ENCODE measurements at places on chromosomes 12 and 14.

GRCh38 chr12:78018171-78018910 lies 187.6 kb downstream of the NAV3 start:
- H3K27me3 ChIP-seq: no peaks in the 10 kb centered on the region
- no peaks in the 10 kb centered on the region for H3K4me1 ChIP-seq
- H3K4me3 ChIP-seq: no peak overlapping the region
- no peak overlapping the region for H3K27ac ChIP-seq
- no peaks in the 10 kb centered on the region for H3K36me3 ChIP-seq

DNA sequence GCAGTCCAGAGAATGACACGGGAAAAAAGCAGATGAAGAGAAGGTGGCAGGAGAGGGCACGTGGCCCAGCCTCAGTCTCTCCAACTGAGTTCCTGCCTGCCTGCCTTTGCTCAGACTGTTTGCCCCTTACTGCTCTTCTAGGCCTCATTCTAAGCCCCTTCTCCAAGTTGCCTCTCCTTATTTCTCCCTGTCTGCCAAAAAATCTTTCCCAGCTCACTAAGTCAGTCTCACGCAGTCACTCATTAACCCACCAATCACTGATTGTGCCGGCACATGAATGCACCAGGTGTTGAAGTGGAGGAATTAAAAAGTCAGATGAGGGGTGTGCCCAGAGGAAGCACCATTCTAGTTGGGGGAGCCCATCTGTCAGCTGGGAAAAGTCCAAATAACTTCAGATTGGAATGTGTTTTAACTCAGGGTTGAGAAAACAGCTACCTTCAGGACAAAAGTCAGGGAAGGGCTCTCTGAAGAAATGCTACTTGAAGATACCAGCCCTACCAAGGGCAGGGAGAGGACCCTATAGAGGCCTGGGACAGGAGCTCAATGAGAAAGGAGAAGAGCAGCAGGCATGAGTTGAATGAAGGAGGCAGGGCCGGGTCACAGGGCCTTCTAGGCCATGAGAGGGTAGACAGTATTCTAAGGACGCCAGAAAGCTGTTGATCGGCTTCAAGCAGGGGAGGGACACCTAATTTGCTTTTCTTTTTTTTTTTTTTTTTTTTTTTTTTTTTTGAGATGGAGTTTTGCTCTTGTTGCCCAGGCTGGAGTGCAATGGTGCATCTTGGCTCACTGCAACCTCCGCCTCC lies 40.9 kb downstream of the DAD1 start:
- peak overlapping the region; percentile 96 for H3K27ac ChIP-seq
- peak overlapping the region; percentile 86 for H3K4me3 ChIP-seq
- H3K4me1 ChIP-seq: peaks cover 97% of the 10 kb centered on the region
- H3K27me3 ChIP-seq: no peaks in the 10 kb centered on the region
- DNase-seq: no peak

GRCh38 chr12:62632411-62632918 lies 165.8 kb downstream of the MON2 start:
- peaks cover 3% of the 10 kb centered on the region for H3K36me3 ChIP-seq
- H3K4me3 ChIP-seq: peak overlapping the region; percentile 71
- H3K4me1 ChIP-seq: peaks cover 12% of the 10 kb centered on the region
- DNase-seq: peak; percentile 12
- peaks cover 58% of the 10 kb centered on the region for H3K27me3 ChIP-seq
- H3K27ac ChIP-seq: no peak overlapping the region

GRCh38 chr14:78829274-78829673 lies 659.1 kb downstream of the NRXN3 start:
- DNase-seq: no peak
- H3K27me3 ChIP-seq: no peaks in the 10 kb centered on the region
- H3K4me3 ChIP-seq: no peak overlapping the region
- no peaks in the 10 kb centered on the region for H3K36me3 ChIP-seq
- H3K4me1 ChIP-seq: no peaks in the 10 kb centered on the region

GRCh38 chr14:92285311-92285710 lies 37.7 kb upstream of the SLC24A4 start:
- no peaks in the 10 kb centered on the region for H3K27me3 ChIP-seq
- no peaks in the 10 kb centered on the region for H3K36me3 ChIP-seq
- no peak overlapping the region for H3K4me3 ChIP-seq
- peaks cover 14% of the 10 kb centered on the region for H3K4me1 ChIP-seq

DNA sequence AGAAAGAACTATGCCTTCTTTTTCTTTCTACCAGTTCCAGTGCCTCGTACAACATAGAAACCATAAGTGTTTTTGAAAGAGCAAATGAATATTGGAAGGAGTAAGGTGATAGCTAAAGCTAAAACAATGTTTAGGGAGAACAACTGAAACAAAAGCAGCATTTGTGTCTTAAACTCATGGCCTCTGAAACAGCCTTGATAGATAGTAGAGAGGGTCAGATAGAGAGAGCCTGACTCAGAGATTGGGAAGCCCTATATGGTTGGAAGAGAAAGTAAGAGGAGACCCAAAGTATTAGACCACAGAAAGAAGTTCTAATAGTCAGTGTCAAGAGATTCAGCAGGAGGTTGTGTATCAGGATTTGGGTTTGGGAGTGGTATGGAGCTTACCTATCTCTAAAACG lies 79.6 kb upstream of the IFNG-AS1 start:
- H3K4me1 ChIP-seq: no peaks in the 10 kb centered on the region
- H3K36me3 ChIP-seq: no peaks in the 10 kb centered on the region
- no peak for DNase-seq
- no peak overlapping the region for H3K27ac ChIP-seq
- H3K4me3 ChIP-seq: no peak overlapping the region
- H3K27me3 ChIP-seq: peaks cover 1% of the 10 kb centered on the region

- H3K27ac ChIP-seq: no peak overlapping the region
- H3K4me1 ChIP-seq: peaks cover 2% of the 10 kb centered on the region
- H3K36me3 ChIP-seq: no peaks in the 10 kb centered on the region
- no peak for DNase-seq
- no peak overlapping the region for H3K4me3 ChIP-seq
Measured at GRCh38 chr14:55794655-55795595, 214.9 kb downstream of the KTN1 start.

DNA sequence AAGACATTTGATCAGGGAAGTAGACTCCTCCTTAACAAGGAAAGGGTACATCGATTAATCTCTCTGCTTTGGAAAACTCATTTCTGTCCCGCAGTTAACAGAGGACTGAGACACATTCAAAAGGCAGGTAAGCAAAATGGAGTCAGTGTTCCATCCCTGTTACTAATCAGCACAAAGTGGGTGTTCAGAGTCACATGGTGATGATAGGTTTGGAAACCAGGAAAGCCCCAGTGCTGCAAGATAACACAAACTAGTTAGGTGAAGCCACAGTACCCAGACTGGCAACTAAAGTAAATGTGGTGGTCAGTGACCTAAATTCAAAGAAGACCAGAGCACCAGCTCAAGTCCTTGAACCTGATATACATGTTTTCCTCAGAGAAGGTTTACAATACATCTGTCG lies 1.8 kb downstream of the OR4K17 start:
- no peak overlapping the region for H3K27ac ChIP-seq
- H3K36me3 ChIP-seq: no peaks in the 10 kb centered on the region
- no peaks in the 10 kb centered on the region for H3K4me1 ChIP-seq
- no peak for DNase-seq
- no peaks in the 10 kb centered on the region for H3K27me3 ChIP-seq

- H3K36me3 ChIP-seq: peaks cover 4% of the 10 kb centered on the region
- no peak for DNase-seq
- no peaks in the 10 kb centered on the region for H3K4me1 ChIP-seq
- H3K4me3 ChIP-seq: no peak overlapping the region
- H3K27me3 ChIP-seq: no peaks in the 10 kb centered on the region
- H3K27ac ChIP-seq: no peak overlapping the region
Measured at GRCh38 chr14:67586369-67586768, 13.7 kb downstream of the PIGH start.

All from activated naive CD8-positive, alpha-beta T cell treated with anti-CD3 and anti-CD28 coated beads, Interleukin-2, amount 50 U/mL, for 24 hours (primary cell).